ENCODE measurements at places on chromosomes 5 and 9. TPM values are rescaled to one million over a fixed set of nuclear protein-coding genes. Genes with fewer than 3 reads are reported as not detected.
A peak's percentile ranks its signal among the peaks of the same experiment; 100 is the strongest.

Gene ACTL7B
- polyA plus RNA-seq, result not detected

Gene VCAN
- 171 TPM for polyA plus RNA-seq

Gene CLPTM1L
- 85.5 TPM for polyA plus RNA-seq

Gene WDR38
- polyA plus RNA-seq, result not detected

Gene GPX3
- polyA plus RNA-seq, result 3.7 TPM

Gene SMIM33
- polyA plus RNA-seq, result not detected

Gene ENG
- polyA plus RNA-seq, result 17.2 TPM

DNA sequence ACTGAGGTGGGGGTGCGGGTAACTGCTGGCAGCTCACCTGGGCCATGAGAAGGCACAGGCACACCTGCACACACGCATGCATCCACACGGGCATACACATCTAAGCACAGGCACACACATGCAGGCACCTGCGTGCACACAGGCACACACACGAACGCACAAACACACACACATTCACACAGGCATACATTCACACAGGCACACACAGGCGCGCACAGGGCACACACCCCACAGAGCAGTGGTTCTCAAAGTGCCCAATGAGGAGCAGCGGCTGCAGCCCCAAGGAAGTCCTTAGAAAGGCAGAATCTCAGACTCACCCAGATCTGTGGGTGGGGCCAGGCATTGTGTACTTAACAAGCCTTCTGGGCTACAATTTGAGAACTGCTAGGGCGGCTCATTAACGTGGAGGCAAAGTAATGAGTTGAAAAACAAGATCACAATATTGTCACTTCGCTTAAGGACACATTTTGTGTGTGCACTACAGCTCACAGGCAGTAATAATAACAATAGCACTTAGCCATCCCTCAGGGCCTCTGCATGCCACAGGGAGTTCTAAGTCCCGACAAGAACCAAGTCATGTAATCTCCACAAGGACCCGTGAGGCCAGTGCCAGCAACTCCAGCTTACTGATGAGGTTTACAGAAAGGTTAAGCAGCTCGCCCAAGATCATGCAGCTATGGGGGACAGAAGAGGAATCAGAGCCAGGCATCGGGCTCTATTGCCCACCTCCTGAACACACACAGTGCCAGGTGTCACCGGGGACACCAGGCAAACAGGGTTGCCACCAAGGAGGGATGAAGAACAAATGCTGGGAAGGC is 91.6 kb downstream of the ROR2 start:
- no peak for DNase-seq

DNA sequence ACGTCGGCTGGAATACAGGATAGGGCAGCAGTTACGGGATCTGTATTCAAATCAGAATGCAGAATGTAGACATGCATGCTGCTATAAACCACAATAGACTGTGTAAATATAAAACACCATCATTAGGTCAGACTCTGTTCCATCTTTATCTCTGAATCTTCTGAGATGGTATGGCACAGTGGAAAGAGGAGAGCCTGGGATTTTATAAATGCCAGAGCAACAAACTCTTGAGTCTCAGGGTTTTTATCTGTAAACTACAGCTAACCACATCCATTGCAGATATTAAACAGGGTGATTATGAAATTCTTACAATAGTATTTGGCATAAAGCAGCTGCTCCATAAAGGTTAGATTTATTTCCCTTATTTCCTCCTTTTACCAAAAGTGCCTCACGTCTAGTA is 108.7 kb downstream of the ZDHHC21 start:
- DNase-seq, result no peak

DNA sequence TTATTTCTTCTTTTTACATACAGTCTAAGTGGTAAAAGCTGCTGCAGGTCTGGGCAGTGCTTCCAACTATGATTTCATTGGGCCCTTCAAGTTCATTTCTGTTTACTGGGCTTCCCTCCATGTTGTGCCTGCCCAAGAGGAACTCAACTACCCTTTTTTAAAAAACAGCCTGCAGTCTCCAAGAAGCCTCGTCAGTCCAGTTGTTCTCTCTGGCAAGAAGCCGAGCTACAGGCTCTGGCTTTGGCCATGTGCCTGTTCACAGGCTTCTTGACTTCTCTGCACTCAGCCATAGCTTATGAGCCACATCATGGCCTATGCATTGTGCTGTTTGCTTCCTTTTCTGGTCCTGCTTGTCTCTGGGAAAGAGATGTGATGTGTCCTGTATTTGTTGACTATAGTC is 119.7 kb upstream of the PJA2 start:
- DNase-seq, result no peak

DNA sequence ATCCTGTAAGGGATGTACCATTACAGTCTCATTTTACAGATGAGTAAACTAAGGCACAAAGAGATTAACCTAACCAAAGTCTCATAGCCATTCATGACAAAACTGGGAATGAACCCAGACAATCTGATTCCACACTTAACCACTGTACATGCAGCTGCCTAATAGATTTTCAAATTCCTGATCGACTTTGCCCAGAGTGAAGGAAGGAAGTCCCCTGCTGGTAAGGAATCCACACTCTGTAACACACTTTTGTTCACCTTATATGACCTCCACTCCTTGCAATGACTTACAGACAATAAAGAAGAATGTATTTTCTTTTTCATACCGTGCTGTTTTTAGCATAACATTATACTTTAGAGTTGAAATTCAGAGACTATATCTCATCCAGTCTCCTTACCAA is 31.3 kb upstream of the PLPP6 start:
- DNase-seq, result no peak

DNA sequence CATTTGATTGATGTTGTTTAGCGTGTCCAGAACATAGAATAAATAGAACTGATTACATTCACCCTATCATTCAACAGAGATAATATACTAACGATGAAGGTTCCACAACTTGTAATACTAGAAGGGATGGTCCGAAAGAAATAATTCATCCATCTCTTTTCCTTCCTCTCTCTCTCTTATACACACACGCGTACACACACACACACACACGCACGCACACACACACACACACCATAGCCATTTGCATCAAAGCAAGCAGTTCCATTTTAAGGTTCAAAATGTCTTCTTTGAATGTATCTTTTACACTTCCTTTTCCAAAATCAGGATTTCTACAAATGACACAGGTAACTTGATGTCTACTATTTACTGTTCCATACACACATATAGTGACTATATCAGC is 887 bp downstream of the GDA start:
- DNase-seq, result no peak

DNA sequence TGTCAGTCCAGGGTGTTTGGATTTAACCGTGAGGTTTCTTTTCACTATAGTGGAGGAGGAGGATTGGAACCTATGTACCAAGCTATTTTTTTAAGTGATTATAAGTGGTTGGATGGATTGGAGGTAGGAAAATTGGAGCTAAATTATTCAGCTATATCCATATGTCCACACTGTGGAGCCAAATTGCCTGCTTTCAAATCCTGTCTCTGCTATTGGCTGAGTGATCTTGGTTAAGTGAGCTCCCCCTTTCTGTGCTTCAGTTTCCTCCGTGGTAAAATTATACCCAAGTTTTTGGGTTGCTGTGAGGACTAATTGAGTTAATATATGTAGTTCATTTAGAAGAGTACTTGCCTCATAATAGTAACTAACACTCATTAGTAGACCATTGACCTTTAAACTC is 2.5 kb downstream of the CENPP start:
- peak; percentile 41 for DNase-seq

DNA sequence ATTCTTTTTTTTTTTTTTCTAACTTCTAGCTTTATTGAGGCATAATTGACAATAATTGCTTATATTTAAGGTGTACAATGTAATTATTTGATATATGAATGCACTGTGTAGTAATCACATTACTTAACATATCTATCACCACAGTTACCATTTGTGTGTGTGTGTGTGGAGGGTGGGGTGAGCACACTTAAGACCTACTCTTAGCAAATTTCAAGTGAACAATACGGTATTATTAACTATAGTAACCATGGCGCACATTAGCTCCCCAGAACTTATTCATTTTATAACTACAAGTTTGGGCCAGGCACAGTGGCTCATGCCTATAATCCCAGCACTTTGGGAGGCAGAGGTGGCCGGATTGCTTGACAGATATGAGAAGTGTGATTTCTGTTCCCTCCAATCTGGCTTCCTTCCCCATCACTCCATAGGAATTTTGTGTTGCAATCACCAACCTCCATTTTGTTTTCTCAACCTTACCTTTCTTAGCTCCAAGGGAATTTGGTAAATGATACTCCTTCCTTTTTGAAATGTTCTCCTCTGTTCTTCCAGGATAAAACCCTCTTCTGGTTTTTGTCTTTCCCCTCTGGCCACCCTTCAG is 14.9 kb downstream of the TXN start:
- no peak for DNase-seq

GRCh38 chr9:14563902-14564624 is 129.2 kb downstream of the ZDHHC21 start:
- DNase-seq, result no peak

- no peak for DNase-seq
These were observed 17.6 kb downstream of the RAPGEF1 start for GRCh38 chr9:131722255-131722654.

- DNase-seq, result no peak
These were observed 536.5 kb upstream of the GRIA1 start for GRCh38 chr5:152953788-152954483.

DNA sequence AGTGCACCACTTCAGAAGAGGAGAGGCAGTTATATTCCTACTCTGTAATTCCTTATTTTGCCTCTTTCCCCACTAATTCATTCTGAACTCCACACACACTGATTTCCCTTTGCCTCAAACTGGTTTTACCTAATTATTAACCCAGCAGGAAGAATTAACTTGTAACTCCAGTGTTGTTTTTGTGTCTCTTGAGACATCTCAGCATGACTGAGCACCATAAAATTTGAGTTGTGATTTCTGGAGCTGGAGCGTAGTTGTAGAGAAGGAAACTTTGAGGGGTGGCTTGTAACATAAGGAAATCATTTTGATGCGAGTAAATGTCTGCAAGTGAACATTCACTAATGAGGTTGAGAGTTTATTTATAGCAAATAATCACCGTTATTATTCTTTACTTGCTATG is 265.2 kb downstream of the TMEM38B start:
- DNase-seq, result no peak

- no peak for DNase-seq
These were observed 31.7 kb upstream of the MSH3 start for GRCh38 chr5:80622756-80623155.

GRCh38 chr5:100600298-100600994 is 65.3 kb downstream of the FAM174A start:
- no peak for DNase-seq

DNA sequence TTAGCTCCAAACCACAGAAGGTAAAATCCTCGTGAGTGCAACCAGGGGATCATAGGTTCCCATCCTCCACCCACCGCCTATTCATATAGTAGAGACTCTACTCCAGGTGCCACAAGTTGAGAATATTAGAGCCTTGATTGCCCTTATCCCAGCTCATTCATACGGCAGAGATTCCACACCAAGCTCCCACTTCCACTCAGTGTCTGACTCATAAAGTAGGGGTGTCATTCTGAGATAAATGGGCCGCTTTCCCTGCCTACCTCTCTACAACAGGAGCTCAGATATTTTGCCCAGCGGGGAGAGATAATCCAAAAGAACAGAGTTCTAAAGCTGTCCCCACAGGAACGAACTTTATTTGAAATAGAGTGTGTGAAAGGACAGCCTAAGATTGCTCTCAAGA is 9.4 kb downstream of the SLC22A4 start:
- no peak for DNase-seq

DNA sequence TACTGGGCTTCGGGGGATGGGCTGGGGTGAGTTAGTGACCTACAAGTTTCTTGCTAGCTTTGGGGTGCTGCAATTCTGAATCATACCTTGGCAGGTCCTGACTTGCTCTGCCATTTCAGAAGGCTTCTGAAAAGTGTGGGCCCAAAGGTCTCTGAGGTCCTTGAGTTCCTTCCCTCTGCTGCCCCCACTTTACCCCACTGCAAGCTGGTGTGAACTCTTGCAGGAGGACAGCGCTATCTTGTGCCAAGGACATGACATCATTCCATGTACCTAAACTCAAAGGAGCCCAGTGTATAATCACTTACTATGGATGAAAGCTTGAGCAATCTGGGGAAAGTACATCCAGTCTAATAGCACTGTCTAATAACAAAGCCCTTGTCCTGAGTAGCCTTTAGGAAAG is 157.4 kb downstream of the RMI1 start:
- no peak for DNase-seq

DNA sequence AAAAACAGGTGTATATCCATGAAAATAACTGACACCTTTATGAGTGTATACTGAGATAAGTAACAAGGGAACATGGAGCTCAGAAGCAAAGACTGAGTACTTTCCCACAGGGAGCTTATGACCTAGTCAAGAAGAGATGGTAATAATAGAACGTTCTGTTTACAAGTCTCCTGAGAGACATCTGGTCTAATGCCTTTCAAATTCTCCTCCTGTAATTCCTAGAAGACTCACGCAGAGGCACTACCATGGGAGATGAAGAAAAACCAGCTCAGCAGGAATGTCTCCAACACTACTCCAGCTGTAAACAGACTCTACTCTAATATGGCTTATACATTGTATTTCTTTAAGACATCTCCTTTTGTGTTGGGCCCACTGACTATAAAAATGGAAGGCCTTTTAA is 503.6 kb upstream of the TUSC1 start:
- DNase-seq, result no peak

Data from AG04450 (cell line).